ENCODE measurements at places on chromosomes 12 and 14. TPM values are rescaled to one million over a fixed set of nuclear protein-coding genes. Genes with fewer than 3 reads are reported as not detected.

ADCY6 gene
- total RNA-seq, result 85.1 TPM

NOXRED1 gene
- total RNA-seq, result 0.32 TPM

KRT3 gene
- total RNA-seq, result not detected

GRCh38 chr14:95387826-95388445 is 68.2 kb upstream of the CLMN start:
- DNase-seq, result no peak
- H3K27ac ChIP-seq, result no peak overlapping the region
- H3K36me3 ChIP-seq, result no peaks in the 10 kb centered on the region

KCNA5 gene
- 84.9 TPM for total RNA-seq

GRCh38 chr14:28690029-28690692 is 76.4 kb upstream of the FOXG1 start:
- DNase-seq, result no peak
- H3K36me3 ChIP-seq, result no peaks in the 10 kb centered on the region
- H3K27me3 ChIP-seq, result no peaks in the 10 kb centered on the region
- H3K4me3 ChIP-seq, result no peak overlapping the region
- no peak overlapping the region for H3K27ac ChIP-seq
- H3K4me1 ChIP-seq, result no peaks in the 10 kb centered on the region

DNA sequence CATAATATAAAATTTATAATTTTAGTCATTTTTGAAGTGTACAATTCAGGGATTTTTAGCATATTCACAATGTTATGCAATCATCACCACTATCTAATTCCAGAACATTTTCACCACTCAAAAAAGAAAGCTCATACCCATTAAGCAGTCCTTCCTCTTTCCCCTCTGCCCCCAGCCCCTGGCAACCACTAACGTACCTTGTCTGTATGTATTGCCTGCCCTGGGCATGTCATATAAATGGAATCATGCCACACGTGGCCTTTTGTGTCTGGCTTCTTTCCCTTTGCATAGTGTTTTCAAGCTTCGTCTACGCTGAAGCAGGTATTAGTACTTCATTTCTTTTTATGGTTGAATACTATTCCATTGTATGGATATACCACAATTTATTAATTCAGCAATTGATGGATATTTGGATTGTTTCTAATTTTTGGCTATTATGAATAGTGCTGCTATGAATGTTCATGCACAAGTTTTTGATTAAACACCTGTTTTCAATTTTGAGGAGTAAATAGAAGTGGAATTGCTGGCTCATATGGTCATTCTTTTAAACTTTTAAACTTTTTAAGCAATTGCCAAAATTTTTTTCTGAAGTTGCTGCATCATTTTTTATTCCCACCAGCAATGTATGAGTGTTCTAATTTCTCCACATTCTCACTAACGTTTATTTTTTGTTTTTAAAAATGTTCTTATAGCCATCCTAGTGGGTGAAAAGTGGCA is 1.6 kb upstream of the SSTR1 start:
- no peak overlapping the region for H3K27ac ChIP-seq
- no peaks in the 10 kb centered on the region for H3K27me3 ChIP-seq
- no peaks in the 10 kb centered on the region for H3K36me3 ChIP-seq
- DNase-seq, result no peak
- no peaks in the 10 kb centered on the region for H3K4me1 ChIP-seq

RTL1 gene
- total RNA-seq, result not detected
